Urinary bladder (tissue), 4 donors: ENCODE measurements at places on chromosomes 16 and 17.

DNA sequence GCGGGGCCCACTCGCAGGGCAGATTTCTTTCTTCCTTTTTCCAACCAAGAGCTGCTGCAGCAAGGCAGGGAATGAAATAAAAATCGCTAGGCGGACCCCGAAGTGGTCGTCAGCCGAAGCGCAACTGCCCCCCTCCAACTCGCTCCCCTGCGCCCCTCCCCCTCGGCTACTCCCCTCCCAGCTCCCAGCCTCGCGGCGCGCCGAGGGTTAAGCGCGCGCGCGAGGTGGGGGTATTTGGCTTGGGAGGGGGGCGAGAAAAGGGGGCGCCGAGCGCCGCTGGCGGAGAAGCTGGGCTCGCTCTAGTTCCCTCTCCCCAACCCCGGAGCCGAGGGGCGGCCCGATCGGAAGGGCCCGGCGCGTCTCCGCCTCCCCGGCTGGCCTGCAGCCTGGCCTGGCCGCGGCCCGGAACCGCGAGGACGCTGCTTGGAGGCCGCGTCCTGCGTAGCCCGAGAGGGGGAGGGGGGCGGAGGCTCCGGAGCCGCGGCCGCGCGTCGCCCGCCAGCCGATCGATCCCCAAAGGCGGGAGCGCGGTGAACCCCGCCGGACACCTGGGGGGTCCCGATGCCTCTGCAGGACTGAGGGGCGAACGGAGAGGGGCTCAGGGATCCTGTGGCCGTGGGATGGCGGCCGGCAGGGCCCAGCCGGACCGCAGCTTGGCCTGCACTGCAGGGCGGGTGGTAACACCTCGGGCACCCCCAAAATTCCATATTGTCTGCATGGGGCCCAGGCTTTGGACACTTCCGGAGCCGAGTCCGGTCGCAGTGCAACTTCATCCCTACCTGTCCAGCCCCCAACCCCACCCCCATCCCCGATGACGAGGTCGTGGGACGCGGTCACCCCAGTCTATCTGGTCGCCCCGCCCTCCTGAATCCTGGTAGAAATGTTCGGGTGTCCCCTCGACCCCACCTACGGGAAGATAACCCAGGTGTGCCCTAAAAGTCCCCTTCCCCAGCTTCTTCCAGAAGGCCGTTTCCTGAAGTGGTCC lies 4.9 kb upstream of the CBX4 start:
- DNase-seq, result no peak

GRCh38 chr17:36918211-36918691 lies 19.0 kb upstream of the LHX1 start:
- DNase-seq, result no peak

DNA sequence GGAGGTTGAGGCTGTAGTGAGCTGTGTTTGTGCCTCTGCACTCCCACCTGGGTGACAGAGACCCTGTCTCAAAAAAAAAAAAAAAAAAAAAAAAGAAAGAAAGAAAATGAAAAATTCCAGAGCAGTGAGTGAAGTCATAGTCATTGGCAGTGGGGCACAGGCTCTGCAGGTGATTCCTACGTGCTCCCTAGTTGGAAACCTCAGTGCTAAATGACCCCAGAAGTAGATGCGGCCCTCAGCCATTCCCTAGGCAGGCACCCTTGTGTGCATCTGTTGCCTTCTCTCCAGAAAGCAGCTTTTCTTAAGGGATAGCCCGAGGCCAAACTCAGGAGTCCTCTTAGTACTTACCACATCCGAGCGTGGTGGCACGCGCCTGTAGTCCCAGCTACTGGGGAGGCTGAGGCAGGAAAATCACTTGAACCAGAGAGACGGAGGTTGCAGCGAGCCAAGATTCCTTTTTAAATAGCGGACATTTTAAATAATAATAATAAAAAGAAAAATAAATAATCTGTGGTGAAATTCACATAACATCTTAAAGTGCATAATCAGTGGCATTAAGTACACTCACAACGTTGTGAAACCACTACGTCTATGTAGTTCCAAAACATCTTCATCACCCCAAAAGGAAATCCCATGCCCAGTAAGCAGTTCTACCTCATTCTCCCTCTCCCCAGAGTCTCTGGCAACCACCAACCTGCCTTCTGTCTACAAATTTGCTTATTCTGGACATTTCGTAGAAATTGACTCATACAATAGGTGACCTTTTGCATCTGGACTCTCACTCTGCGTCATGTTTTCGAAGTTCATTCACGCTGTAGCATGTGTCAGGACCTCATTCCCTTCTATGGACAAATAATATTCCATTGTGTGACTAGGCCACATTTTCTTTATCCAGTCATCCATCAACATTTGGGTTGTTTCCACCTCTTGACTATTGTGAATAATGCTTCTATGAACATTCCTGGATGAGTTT lies 12.5 kb upstream of the SPHK1 start:
- no peak for DNase-seq

DNA sequence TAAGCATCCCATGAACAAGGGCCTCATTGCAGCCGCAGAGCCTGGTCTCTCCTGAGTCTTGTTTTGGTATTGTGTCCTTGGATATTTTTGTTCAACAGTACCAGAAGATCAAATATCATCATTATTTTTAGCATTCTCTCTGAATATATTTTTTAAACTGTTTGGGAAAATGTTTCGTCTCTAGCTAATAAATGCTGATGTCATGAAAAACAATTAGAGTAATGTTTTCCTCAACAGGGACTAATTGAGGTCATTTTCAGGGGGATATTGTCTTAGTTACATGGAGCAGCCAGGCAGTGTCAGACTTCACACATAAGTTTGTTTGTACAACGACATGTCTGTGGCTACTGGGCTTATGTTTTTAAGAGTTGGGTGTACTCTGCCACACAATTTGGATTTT lies 805.3 kb upstream of the SOX9 start:
- DNase-seq, result no peak

GRCh38 chr17:72635034-72635635 lies 457.4 kb downstream of the SLC39A11 start:
- DNase-seq, result no peak

DNA sequence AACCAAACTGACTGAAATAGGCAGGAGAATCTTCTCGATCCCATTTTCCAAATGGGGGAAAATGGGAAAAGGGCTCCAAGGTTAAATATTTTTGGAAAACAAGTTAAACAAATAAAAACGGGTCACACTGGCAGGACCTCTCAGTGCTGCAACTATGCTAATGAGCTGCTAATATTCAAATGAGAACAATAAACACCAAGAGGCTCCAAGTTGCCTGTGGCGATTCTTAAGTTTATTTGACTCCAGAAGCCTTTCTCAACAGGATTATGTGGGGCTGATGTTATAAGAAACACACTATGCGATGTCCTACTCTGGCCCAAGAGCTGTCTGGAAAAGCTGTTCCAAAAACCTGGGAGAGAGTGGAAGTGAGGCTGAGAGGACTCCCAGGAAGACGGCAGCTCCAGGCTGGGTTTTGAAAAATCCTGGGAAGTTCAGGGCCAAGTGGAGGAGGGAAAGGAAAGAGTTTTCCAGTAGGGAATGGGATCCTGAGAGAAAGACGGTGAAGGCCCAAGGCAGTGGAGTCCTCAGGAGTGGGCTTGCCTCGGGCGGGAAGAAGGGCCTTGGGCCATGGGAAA lies 21.4 kb downstream of the WNT3 start:
- DNase-seq, result no peak
